GM10248 (cell line): ENCODE measurements at places on chromosomes 7 and 10.

GRCh38 chr7:631964-632830, 94.3 kb upstream of the DNAAF5 start:
- DNase-seq: no peak

DNA sequence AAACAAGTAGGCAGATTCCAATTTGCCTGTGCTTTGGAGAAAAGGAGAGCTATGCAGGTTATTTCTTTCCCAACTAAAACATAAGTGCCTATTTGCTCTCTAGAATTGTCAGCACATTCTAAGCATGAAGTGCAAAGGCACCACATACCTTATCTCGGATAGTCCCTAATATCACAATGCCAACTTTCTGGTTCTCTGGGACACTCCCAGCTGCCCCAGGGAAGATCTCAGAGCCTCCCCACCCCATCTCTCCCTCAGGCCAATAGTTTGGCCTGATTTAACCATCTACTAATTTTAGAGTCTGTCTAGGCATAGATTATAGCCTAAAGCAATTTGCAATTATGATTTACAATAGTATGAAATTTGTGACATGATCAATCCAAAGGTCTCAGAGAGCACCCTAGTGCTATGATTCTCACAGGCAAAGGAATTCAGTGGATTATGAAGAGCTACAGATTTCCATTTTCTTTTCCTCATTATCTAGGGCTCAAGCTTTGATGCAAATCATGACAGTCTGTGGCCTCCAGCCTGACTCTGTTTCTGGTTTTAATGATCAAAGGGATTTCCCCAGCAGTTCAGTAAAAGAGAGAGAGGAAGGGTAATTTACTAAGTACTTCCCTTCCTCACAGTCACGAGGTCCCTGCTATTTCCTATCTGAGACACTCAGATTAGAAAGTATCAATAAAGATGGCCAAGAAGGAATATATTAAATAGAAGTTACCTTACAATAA, 29.0 kb upstream of the IL6 start:
- peak; percentile 52 for DNase-seq

DNA sequence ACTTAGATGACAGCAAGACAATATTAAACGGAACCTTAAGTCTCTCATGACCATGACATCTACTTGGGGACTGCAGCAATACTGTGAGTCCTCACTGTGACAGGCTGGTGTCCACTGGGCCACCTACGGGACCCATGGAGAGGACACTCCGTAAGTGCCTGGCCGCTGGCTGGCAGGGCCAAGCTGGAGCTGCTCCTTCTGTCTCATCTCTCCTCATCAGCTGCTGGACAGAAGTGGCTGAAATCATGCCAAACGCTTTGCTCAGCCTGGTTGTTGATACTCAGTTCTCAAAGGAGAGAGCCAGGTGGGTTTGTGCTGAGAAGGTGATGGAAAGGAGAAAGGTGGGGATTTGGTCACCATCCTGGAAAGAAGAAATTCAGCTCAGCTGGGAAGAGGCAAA, 33.3 kb downstream of the AFAP1L2 start:
- DNase-seq: no peak

- DNase-seq: no peak
Measured at GRCh38 chr7:155218276-155219153, 79.2 kb upstream of the INSIG1 start.
